ENCODE measurements at places on chromosomes 1 and 21. TPM values are rescaled to one million over a fixed set of nuclear protein-coding genes. Genes with fewer than 3 reads are reported as not detected.

DNA sequence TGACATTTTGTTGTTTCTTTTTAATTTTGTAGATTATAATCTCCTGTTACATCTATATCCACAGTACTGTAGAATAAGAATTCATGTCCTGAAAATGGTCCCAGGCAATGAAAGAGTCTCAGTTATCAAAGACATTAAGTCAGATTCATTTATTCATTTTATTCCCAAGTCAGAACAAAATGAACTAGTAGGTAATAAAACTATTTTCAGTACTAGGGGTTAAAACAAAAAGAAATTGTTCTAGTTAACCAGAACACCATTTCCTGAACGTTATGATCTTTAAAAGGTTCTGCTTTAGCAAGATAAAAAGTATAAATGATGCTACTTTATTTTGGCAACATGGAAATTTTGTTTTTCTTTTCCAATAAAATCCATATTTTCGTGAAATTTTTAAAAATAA is 6.8 kb upstream of the DYNLT5 start:
- DNase-seq: no peak

- DNase-seq: peak; percentile 14
These were observed 2.2 kb downstream of the NUAK2 start for GRCh38 chr1:205319081-205320018.

- no peak for DNase-seq
These were observed 315.9 kb downstream of the PDE4B start for GRCh38 chr1:66108624-66109023.

DNA sequence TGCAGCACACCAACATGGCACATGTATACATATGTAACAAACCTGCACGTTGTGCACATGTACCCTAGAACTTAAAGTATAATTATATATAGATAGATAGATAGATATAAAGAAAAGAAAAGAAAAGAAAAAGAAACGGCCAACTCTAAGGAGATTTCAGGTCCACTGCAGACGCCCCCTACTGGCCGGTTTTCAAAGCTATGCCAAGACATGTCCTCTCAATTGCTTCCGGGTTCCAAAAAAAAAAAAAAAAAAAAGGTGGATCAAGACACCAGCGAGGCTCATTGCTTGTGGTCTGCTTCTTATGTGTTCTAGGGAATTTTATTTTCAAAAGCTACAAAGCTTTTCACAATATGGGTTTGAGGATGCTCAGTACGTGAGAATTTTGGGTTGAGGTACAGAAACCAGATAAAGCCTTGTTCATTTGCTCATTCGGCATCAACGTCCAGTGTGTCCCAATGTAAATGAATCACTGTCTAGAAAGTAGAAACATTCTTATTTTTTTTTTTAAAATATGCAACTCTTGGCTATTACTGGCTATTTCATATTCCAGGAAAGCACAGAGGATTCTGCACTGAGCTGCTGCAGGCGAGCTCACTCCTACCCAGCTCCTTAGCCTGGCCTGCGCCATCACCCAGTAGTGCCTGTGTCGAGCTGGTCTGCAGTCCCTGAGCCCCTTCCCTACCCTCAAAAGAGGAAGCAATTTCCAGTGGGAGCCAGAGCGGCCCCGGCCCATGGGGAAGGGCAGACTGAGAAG is 643.0 kb downstream of the KIF26B start:
- no peak for DNase-seq

DNA sequence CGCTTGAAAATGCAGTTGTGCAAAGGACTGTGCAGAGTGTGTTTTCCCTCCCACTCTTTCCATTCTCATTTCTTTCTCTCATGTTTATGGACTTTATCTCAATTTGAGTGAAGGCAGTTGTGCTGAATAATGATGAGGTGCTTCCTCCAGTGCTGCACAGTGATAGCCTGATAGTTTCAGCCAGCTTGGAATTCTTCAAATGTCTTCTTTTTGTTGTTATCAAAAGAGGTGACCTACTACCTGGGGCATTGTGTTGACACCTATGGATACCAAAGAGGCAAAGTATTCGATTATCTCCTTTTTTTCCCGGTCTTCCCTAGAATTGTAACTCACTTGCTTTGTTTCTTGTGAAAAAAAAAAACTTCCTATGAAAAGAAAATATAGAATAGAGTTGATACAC is 132.6 kb upstream of the ESRRG start:
- no peak for DNase-seq

DNA sequence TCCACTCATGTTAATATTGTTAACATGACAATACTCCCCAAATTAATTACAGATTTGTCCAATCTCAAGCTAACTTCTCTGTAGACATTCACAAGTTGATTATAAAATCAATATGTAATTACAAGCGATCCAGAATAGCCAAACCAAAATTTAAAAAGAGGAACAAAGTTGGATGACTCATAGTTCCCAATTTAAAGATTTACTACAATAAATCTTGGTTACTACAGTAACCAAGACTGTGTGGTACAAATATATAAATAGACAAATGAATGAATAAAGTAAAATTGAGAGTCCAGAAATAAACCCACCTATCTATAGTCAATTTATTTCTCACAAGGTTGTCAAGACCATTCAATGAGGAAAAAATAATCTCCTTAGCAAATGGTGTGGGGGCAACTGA is 7.1 kb upstream of the KRTAP10-4 start:
- DNase-seq: no peak

- DNase-seq: no peak
These were observed 19.8 kb upstream of the TTLL10 start for GRCh38 chr1:1153874-1154273.

Gene CASZ1
- total RNA-seq: 0.62 TPM

Gene LY9
- not detected for total RNA-seq

GRCh38 chr21:16840538-16840937 is 672.3 kb upstream of the CXADR start:
- DNase-seq: no peak

- no peak for DNase-seq
These were observed 28.9 kb downstream of the ODR4 start for GRCh38 chr1:186404454-186405051.

- no peak for DNase-seq
These were observed 8.1 kb downstream of the ADAMTS5 start for GRCh38 chr21:26958788-26959187.

- DNase-seq: no peak
These were observed 40.1 kb downstream of the SYT6 start for GRCh38 chr1:114113411-114114184.

Gene SPATA1
- 1.9 TPM for total RNA-seq

DNA sequence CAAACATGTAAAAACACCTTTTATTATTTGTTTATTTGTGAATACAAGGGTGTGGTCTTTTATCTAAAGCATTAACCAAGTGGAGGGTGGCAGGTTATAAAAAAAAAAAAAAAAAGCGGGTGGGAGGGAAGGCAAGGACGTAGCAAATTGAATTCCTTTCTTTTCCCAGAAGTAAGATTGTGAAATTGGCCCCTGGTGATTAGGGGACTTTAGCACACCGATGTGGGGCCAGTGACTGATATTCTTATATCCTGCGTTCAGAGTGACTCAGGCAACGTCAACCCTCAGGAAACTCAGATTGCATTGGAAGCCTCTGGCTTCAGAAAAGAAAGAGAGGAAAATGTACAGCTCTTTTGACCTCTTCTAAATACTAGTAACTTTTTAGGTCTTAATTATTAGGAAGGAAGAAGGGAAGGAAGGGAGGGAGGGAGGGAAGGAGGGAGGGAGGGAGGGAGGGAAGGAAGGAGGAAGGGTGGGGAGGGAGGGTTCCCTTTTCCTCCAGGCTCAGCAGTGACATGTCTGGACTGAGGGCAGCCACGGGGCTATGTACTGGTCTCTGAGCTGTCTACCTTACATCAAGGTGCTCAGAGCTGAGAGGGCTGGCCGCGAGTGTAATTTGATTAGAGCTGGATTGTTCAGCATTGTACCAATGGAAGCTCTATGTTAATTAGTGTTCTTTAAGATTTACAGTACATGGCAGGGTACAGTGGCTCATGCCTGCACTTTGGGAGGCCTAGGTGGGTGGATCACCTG is 30.2 kb downstream of the EVA1C start:
- DNase-seq: no peak

DNA sequence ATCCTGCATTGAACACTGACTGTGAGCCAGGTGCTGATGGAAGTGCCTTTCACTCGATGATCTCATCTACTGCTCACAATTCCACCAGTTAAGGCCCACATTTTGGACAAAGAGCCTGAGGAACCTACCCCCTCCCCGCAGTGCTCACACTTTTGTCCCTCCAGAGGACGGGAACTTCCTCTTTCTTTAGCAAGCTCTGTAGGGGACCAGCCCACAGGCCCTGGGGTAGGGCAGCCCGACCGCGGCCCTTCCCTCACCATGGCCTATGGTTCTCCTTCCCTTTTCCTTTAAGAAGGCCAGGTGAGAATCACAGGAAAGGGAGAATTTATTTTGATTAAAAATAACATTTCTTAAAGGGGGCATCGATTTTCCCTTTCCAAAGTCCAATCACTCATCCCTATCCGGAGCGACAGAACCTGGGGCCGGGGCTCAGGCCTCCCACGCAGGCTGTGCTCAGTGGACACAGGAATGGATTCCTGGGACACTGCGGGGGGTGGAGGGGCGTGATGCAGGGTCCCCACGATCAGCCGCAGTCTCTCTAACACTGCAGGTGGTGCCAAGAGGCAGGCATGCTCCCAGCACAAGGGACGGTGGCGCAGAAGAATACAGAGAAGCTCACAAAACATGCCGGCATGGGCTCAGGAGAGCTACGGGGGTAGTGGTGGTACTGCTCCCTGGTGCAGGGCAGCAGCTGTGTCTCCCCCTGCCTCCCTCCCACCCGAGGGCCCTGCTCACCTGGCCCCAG is 8.9 kb upstream of the KCNE1 start:
- no peak for DNase-seq

Gene BCL2L15
- 1.4 TPM for total RNA-seq

Gene C1orf94
- total RNA-seq: 0.31 TPM

DNA sequence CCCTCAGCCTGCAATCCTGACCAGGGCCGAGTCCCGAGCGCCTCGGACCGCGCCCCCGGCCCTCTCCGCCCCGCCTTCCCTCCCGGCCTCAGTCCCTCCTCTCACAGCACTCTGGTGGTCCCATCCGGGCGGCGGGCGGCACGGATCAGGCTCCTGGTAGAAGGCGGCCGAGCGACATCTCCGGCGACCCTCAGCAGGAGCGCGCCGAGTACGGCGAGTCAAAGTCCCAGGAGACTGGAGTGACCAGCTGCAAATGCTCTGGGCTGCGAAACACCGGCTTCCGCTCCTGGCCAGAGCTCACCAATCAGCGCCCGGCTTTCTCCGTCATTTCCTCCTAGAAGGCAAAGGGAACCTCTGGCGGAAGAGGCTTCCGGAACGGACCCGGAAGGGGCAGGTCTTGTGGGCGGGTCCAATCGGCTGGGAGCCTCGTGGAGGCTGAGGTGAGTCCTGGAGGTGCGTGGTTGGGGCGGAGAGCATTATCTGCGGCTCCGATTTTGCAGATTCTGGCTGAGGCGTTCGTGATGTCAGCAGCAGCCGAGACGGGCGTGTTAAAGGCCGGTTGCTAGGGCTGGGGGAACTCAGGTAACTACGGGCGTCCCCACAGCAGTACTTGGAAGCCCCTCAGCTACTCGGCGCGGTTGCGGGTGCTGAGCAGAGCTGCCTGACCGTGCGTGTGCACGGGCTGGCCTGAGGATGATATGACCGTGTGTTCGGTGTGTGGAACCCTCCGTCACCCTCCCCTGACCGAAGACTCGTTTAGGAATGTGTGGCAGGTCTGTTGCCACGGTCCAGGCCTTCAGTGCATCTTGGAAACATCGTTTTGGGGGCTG is at the start of the genes GDAP2 and WDR3:
Gene GDAP2 (minus strand): TSS at position 279 of the 830 bp plus-strand sequence. CDS start 9,264 bp downstream, outside the sequence.
Gene WDR3 (plus strand): TSS at position 397 of the 830 bp plus-strand sequence. CDS start 3,581 bp downstream, outside the sequence.
- DNase-seq: peak; percentile 97

GRCh38 chr1:172742599-172743500 is 83.9 kb downstream of the FASLG start:
- DNase-seq: no peak

GRCh38 chr1:206002871-206003801 is at the start of gene RAB7B:
RAB7B (minus strand) TSS chr1:206003395; CDS start chr1:205994135, 9,260 bp downstream.
- peak; percentile 47 for DNase-seq

GRCh38 chr21:46390603-46391545 is 66.9 kb downstream of the PCNT start:
- DNase-seq: no peak

GRCh38 chr1:165854101-165854845 is 26.9 kb downstream of the UCK2 start:
- no peak for DNase-seq

DNA sequence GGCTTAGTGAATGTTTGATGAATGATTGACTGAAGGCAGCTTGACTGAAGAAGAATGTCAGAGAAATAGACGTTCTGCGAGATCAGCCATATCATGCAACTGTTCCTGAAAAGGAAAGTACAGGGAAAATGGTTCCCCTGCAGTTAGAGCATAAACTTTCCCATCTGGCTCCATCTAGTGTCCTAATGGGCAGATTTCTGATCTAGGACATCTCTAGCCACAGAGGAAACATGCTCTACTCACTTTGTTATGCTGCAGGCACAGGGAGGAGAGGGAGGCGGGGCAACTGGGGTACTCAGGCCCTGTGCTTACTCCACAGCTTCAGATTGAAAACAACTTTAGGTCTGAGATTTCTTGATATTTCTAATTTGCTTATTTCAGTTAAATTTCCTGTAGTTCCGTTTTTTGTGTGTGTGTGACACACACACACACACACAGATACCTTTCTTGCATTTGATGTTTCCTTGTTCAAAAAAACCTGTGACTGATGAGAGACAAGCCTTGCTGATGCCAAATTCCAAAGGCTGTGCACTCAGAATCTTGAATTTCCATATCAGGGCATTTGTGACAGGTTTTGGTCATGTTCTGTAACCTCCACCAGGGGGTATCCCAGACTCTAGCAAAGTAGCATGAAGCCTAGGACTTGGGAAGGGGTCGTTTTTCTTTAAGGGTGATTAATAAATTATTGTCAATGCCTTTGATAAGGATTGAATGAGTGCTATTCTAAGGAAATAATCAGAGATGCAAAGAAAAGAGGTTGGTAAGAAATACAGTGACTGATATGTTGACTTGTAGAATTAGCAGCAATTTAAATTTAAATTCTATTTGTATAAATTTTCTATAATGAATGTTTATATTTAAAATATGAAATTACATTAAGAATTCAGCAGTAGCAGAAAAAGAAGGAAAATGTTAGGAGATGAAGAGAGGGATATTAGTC is 139.7 kb upstream of the BEND5 start:
- no peak for DNase-seq

Gene THEMIS2
- 3.4 TPM for total RNA-seq

Gene CR1L
- 0.16 TPM for total RNA-seq

Gene IL19
- not detected for total RNA-seq

- no peak for DNase-seq
These were observed 27.9 kb downstream of the FTCD start for GRCh38 chr21:46127239-46128105.

DNA sequence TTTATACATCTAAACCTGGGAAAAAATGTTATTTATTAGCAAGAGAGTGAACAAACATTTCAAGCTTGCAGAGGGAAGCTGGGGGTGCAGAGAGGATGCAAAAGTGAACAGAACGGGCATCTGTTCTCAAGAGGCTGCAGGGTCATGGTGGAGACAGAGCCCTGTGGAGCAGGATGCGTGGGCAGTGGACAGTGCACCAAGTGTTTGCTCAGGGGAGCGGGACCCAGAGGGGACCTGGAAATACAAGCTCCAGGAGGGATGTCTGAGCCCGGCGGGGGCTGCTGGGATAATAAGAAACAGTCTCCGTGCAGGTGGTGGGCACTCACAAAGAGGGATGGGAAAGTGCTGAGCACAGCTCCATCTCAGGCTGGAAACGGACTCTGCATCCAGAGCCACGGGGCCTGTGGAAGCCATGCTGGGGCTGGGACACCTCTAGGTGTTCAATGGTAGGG is 105.3 kb upstream of the SLC45A1 start:
- no peak for DNase-seq

All from occipital lobe (tissue), 3 donors.